HFF-Myc (cell line): ENCODE measurements at places on chromosomes 3 and 15.

- no peak for DNase-seq
These were observed 17.5 kb downstream of the SHC4 start for GRCh38 chr15:48946074-48946839.

DNA sequence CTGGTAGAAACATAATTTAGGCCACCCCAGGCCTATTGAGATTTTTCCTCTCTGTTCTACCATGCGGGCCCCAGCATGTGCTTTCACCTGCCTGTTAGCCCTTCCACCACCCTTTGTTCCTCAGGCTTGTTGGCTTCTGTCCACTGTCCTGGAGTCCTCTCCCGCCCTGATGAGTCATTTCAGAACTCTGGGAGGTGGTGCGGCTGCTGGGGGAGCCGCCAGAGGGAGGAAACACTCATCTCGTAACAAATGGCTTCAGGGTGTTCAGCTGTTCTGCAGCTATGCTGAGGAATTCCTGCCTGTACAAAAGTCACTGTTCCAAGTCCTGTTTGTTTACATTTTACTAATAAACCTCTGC is 36.3 kb downstream of the LRTM1 start:
- DNase-seq: peak; percentile 98

- no peak for DNase-seq
These were observed 7.5 kb downstream of the MORF4L1 start for GRCh38 chr15:78880242-78880533.

DNA sequence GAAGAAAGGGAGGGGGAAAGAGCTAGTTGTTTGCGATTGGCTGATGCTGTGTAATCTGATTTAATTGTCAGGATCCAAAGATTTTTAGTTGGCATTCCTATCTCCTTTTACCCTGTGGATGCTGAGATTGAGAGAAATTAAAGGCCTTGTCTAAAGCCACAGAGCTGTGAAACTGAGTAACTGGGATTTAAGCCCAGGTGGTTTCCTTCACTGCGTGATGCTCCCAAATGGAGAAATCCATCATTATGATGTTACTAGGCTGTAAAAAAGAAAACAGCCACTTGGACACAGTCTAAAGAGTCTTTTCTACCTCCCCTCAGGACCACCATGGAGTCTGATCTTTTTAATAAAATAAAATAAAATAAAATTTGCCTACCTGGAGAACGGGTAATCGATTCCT is 883.0 kb upstream of the NR2F2 start:
- no peak for DNase-seq
